Fibroblast of skin of right biceps (primary cell): ENCODE measurements at places on chromosomes 4 and X.

GRCh38 chrX:44873415-44874276 lies 658 bp downstream of the KDM6A start:
- DNase-seq: peak; percentile 54

GRCh38 chrX:54961750-54962149 lies 32.2 kb downstream of the PFKFB1 start:
- DNase-seq: no peak

- no peak for DNase-seq
Observed at GRCh38 chrX:133475521-133475920, 60.2 kb upstream of the GPC4 start.

- DNase-seq: no peak
Observed at GRCh38 chr4:76035141-76035540, 729 bp downstream of the CXCL11 start.

DNA sequence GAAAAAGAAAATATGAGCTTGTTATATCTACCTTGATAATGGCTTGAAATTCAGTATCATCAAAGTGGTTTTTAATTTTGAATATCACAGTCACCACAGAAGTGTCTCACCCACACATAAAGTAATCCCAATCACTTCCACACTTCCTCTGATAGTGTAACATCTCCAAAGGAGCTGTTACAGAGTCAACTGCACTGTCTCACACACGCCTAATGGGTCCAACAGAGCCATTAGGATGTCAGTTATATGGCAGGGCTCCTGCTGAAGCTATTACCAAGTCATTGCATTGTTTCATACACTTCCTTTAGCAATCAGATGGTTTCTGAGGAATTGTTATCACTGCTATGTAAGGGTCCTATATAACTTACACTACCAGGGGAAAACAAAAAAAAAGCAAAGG lies 432.1 kb upstream of the TEX13C start:
- DNase-seq: no peak

DNA sequence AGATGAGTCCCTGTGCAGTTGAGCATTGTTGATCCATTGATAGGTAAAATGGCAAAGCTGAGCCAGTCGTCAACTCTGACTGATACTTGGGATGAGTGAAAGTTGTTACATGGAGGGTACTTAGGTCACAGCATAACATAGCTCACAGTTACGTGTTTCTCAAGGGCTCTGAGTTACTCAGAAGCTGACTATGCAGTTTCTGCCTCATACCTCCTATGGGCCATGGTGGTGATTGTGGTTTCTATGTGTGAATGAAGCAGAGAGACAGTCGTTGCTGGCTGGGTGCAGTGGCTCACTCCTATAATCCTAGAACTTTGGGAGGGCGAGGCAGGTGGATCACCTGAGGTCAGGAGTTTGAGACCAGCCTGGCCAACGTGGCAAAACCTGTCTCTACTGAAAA lies 30.8 kb downstream of the FRMPD3 start:
- peak; percentile 0 for DNase-seq
